ENCODE measurements at places on chromosomes 1 and 21.

DNA sequence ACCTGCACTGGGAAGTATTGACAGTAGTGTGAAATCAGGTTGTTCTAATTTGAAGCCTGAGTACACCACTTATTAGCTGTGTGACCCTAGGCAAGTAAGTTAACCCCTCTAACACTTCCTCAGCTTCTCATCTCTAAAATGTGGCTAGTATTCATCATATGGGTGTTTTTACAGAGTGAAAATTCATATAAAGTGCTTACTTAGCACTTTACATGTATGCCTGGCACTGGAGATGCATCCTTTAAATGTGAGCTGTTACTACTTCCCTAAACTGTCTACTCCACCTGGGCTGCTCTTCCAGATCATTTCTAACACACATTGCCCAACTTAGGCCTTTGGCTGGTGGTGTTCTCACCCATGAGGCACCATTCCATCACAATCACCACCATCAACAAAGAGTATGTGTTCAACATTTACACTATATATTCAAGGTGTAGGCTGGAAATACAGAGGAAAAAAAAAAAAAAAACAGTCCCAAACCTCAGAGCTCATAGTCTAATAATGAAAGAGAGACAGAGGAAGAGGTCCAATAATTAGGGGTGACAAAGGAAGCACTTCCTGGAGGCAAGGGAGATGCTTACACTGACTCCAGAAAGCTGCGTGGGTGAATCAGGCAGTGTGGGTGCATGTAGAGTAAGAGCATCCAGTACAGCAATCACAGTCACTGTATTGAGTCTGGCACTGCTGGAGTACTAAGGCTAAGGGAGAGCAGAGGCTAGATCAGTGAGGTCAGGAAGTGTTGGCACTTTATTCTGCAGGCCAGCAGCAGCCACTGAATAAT lies 3.6 kb downstream of the STX6 start:
- DNase-seq = no peak

GRCh38 chr1:118073648-118074435 lies 111.2 kb downstream of the SPAG17 start:
- no peak for DNase-seq

GRCh38 chr1:110873856-110874255 lies 908 bp downstream of the CD53 start:
- DNase-seq = no peak

DNA sequence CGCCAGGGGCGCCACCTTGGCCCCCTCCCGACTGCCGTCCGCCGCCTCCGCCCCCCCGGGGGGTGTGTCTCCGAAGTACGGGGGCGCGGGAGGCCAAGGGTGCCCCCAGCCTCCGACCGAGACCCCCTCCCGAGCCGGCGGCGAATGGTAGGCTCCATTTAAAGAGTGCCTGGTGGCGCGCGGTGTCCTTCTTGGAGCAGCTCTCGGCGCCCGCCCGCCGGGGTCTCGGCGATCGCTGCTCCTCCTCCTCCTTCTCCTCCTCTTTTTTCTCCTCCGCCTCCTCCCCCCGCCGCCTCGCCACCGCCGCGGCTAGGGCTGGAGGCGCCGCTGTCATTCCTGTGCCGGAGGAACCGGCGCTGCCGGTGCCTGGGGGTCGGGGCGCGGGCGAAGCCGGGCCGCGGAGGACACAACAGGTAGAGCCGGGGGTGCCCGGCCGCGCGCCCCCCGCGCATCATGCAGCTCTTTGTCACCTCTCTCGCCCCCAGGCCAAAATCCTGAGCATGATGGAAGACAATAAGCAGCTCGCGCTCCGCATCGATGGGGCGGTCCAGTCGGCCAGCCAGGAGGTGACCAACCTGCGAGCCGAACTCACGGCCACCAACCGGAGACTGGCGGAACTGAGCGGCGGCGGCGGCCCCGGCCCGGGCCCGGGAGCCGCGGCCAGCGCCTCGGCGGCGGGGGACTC lies at the start of gene KAZN:
Gene KAZN (plus strand): TSS at position 188 of the 685 bp plus-strand sequence.
- no peak for DNase-seq

GRCh38 chr1:66598670-66599069 lies 64.7 kb downstream of the SGIP1 start:
- DNase-seq = no peak

- DNase-seq = no peak
These were observed 40.3 kb downstream of the FHAD1 start for GRCh38 chr1:15287035-15287979.

DNA sequence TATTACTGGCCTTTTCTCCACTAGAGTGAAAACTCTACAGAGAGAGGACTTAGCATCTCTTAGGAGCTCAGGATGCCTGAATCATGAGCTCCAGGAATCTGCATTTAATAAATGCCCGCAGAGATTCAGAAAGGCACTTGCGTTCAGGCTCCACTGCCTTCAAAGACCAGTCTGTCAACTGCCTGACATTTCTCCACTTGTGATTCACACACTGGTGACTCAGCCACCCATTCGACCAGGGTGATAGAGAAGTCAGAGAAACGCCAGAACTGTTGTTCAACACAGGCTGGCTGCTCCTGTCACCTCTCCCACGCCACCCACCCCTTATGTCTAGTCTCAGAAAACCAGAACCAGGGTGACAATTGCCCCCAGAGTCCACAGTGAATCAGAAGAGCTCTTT lies 26.9 kb upstream of the LBR start:
- peak; percentile 62 for DNase-seq

- no peak for DNase-seq
These were observed 43.0 kb upstream of the RPL11 start for GRCh38 chr1:23648576-23648975.

GRCh38 chr1:53587252-53587988 lies 128.2 kb downstream of the DMRTB1 start:
- no peak for DNase-seq

GRCh38 chr1:93919780-93920179 lies 10.6 kb upstream of the GCLM start:
- no peak for DNase-seq

DNA sequence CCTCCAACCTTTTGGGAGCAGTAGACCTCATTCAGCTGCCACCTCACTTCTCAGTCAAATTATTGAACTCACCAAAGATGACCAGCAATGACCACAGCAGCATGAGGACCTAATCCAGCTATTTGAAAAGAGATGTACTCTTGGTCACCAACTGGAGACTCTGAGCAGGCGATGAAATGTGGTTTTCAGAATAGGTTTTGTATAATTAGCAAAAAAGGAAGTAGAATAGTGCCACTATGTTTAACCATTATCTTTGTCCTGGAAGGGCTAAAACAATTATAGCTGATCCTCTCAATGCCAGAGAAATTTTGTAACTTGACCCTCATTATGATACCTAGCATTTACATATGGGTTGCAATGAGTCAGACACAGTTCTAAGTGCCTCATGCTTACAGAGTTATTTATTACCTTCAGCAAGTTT lies at the start of gene FCRL2:
Gene FCRL2 (minus strand): TSS at position 162 of the 421 bp plus-strand sequence. CDS start 59 bp downstream, at position 103.
- no peak for DNase-seq

DNA sequence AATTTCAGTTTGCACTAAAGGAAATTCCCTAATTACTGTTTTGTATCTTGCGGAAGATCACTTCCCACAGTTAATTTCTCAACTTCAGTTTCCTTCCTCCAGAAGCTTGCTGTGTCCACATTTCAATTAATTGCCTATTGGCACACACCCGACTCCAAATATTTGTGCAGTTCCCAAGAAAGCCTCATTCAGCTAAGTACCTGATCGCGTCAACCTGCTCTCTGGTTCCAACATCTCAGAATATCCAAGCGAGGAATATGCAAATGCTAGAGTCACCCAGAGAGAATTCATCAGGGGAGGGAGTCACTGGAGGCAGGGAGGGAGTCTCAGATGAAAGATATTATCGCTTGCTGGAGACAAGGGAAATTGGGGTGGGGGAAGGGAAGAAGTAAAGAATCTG lies 351.3 kb downstream of the RRAGC start:
- DNase-seq = no peak

DNA sequence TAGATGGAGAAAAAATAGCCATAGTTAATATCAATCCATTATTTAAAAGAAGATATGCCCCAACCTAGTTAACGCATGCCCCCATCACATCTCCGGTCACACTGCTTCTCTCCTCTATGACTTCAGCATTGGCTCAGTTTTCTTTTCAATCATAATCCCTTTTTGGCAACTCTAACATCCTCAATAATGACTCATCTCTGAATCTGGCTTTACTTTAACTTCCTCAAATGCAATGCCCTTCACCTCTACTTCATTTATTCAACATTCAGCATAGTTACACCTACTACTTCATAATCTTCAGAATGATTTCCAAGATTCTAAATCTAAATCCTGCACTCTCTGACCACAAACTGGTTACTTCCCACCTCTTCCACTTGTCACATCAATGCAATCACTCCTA lies 417.3 kb downstream of the USH2A start:
- DNase-seq = no peak

DNA sequence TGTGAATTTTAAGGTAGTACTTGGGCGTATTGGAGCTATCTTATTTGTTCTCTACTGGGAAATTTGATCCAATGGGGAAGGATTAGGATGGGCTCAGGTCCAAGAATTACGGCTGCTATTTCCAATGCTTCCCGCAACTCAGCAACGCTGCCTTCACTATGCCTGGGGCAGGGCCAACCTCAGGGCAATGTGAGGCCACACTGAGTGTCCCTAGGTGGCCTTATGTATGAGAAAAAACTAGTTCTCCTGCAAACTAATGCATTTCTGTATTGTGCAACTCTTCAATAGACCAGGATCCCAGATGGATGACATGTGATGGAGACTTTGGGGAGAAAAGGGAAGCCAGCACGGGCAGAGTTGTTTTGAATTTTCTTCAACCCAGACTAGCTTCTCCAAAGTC lies 168.1 kb downstream of the DUSP10 start:
- no peak for DNase-seq

- DNase-seq = no peak
These were observed 263.2 kb downstream of the KCTD3 start for GRCh38 chr1:215830226-215830810.

- no peak for DNase-seq
These were observed 220.1 kb downstream of the SLC45A1 start for GRCh38 chr1:8537991-8538390.

- DNase-seq = no peak
These were observed 7.1 kb downstream of the UTS2 start for GRCh38 chr1:7845761-7846160.

DNA sequence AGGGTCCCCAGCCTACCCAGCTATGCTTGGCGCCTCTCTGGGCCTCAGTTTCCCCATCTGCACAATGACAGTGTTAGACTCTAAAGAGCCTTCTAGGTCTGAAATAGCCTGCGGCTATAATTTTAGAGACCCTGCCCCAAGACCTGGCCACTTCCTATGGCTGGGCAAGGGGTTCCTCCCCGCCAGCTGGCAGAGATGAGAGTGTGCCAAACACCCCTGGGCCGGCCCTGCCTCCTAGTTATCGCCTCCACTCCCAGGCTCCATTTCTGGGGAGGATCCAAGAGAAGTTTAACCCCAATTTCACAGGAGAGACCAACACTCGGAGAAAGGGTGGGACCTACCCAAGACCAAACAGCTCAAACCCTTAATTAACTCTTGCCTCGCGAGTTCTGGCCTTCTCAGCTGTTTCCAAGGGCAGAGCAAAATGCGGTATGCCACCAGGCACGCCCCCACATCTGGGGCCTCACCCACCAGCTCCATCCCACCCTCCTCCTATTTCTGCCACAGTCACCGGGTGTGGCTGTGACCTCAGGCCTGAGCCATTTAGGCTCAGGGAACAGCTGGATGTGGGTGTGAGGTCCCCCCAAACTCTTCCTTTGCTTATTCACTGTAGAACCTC lies 35.7 kb downstream of the TTC39A start:
- no peak for DNase-seq

- no peak for DNase-seq
These were observed 100.7 kb upstream of the KIF26B start for GRCh38 chr1:245054105-245054504.

DNA sequence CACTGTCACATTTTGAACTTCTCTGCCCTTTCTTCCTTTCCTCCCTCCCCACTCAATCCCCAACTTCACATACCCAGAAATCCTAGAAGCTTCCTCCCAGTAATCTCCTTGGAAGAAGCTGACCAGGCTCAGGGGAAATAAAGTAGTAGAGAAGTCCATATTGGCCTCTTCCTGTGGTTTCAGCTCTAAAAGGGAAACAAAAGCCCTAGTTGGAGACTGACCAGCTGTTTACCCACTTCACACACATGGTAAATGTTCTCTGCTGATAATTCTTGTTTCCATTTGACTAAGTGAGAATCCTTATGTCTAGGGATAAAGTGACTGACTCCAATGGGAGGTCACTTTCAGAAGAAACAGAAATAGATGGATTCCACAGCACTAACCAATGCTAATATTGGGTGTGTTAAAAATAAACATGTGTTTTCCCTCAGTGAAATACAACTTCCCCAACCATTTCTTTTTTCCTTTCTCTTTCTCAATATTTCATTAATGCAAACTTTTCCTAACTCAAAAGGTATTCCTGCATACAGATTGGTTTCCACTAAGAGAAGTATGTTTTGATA lies 178.9 kb upstream of the DPT start:
- no peak for DNase-seq

DNA sequence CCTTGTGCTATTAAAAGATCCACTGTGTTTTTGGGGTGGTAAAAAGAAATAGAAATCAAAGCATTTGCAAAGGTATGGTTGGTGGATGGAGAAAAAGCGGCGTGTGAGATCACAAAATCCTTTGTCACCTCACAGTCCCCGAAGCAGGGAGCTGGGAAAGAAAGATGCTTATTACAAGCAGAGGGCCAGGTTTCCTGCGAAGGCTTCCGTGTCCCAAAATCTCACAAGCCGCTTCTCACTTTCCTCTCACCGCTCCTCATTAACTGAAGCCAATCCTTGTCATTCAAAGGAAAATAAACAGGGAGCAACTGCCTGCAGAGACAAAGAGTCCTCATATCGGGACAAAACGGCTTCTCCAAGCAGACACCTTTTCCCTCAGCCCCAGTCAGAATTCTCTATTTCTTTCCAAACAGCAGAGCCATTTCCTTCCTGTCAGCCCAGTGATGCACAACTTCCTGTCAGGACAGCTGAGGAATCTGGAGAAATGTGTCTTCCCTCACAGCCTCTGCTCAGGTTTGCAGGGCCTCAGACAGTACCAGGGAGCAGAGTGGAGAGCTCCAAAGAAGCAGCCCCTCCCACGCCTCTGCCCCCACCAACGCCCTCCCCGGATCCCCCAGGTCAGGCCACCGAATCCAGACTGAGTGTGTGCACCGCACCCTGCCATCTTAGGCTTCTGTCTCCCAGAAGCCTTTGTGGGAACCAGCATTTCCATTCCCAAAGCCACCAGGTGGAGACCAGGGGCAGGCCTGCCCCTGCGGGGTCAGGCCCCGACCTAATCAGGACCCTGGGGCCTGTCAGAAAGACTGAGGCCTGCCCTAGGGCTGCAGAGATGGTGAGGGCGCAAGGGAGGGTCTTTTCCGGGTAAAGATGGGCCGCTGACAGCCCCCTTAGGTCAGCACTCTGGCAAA lies 29.6 kb downstream of the KCNN3 start:
- DNase-seq = no peak

Measured in CD4-positive, alpha-beta T cell treated with Interleukin-10 for 1 hour (primary cell).